ENCODE measurements at places on chromosomes 2 and 18.
A peak's percentile ranks its signal among the peaks of the same experiment; 100 is the strongest.

DNA sequence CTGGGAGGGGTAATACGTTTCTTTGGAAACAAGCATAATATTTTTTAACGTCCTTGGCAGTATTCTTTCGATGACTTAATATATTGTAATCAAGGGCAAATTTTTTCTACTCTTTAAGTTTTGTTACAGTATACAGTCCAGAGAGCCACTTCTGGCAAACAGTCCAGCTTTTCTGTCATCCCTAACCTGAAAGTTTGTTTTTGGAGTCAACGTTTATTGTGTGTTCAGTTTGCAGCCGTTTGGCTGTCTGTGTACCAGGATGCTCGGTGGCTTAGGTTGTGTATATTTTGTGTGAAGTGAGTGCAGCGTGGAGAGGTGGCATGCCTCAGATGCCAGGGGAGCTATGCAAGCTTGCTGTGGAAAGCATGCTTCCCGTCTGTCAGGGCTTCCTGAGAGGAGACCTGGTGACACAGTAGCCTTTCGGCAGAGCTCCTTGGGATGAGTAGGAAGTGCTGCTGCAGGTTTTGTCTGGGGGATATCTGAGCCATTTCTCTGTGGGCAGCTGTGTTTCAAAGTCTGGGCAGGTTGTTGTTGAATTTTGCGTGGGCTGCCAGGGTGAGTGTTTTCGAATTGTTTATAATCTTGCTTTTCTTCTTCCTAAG is 14.7 kb downstream of the MAP3K20 start:
- DNase-seq, result no peak

- no peak for DNase-seq
Measured at GRCh38 chr2:240958366-240959213, 39.8 kb upstream of the SNED1 start.

- no peak for DNase-seq
Measured at GRCh38 chr2:14543284-14543683, 89.2 kb upstream of the LRATD1 start.

DNA sequence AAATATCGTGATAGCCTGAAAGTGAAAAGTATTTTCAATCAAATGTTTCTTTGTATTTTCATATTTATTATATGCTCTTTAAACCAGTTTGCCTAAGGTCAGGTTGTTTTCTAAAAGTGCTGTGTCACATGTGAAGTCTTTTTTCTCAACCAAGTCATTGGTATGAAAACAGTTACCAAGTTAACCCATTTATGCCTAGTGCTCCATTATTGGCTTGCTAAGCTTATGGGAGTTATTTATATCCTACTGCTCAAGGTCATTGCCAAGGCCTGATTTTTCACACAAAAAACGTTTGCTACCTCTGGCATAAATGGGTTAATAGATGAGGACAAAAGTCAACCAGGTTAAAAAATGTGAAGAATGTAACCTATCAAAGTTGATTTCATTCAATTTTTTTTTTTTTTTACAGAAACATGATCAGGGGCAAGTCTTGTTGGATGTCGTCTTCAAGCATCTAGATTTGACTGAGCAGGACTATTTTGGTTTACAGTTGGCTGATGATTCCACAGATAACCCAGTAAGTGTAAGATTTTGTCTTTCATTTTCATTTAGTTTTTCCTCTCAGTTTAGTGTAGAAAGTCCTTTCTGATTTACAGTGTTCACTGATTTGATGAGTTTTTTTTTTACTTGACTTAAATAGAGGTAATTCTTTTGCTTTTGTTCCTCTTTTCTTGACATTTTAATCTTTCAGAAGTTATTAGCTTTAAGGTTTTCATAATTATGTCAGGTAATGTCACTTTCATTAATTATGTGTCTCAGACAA is 102.6 kb downstream of the PTPN4 start:
- no peak for DNase-seq

- DNase-seq, result peak; percentile 53
Measured at GRCh38 chr2:234488913-234489451, 7.9 kb downstream of the ARL4C start.

DNA sequence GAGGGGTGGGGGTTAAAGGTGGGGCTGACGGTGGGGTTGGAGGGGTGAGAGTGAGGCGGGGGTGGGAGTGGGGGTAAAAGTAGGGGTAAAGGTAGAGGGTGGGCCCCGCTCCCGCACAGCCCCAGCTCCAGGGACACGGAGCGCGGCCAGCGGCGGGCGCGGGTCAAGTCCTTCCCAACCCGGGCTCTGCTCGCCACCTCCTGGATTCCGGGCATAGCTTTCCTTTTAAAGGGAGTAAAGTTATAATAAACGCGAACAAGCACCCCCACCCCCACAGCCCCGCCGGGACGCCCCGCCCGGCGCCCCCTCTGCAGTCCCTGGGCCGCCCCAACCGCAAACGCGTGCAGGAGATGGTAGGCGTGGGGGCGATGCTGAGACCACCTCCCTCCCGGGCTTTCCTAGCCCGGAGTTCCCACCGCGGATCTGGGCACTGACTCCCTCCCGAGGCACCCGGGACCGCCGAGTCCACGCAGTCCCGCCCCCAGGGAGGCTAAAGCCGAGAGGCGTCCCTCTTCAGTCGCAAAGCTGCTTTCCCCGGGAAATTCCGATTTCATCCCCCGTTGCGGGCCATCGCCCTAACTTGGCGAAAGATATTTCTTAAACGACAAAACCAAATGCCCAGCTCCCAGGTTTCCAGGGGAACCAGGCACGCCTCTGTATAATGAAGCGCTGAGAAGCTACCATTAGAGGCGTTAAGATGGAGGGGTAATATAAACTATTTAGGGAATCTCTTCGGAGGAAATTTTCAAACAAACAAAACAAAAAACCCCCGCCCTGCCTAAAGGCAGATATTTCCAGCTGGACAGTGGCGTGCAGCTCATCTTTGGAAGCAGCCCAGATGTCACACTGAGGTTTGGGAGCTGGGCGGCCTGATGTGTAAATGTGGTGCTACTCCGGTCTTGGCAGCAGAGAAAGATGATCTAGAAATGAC is at the start of gene LIMS2:
TSS of gene LIMS2 (minus strand) at position 200 of the 931 bp plus-strand sequence. CDS start 506 bp downstream, outside the sequence.
- DNase-seq, result no peak

GRCh38 chr2:133223226-133223625 is 345.0 kb downstream of the NCKAP5 start:
- DNase-seq, result no peak

DNA sequence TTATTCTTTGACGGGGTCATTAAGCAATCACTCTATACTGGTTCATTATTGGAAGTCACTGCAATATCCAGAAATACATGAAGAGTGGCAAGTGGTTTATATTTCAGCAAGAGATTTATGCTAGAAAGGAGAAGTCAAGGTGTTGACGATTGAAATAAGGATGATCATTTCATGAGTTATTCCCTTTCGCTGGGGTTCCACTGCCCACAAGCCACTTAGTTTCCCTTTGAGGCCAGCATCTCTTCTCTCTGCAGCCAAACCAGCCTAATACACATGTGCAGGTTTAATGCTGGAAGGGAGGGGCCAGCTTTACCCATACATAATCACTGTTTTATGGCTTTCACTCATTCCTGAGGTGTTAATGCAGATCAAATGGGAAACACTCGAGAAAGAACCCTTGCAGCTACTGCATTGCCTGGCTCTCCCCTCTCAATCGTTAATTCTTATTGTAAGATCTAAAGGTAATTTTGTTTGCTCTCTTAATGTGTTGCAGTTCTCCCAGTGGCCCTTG is 108.4 kb downstream of the MEIS1 start:
- DNase-seq, result no peak

GRCh38 chr2:12073217-12073852 is 326.9 kb downstream of the LPIN1 start:
- no peak for DNase-seq

DNA sequence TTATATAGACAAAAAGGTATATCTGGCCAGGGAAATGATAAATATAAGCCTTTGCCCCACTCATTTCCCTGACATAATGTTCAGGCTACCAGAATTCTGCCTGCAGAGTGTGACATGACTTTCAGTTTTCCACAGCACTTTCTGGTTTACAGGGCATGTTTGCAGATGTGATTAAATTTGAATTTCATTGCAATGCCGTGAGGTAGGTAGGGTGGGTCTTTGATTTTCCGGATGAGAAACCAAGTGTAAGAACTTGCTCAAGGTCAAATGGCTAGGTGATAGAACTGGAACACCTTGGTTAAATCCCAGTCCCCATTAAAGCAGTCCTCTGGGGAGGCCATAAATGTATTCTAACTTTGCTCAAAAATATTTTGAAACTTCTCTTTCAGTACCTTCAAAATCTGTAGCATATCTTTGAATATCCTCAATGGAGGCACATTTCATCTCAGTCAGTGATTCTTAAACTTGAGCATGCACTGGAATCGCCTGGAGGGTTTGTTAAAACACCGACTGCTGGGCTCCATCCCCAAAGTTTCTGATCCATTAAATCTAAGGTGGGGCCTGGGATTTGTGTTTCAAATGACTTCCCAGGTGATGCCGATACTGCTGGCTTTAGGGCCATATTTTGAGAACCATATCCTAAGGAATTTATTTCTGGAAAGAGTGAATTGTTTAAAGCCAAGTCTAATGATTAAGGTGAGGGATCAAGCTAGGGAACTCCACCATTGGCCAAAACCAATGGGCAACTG is 35.0 kb downstream of the MRPL33 start:
- DNase-seq, result no peak

- no peak for DNase-seq
Measured at GRCh38 chr2:176892676-176893226, 319.8 kb upstream of the HNRNPA3 start.

- no peak for DNase-seq
Measured at GRCh38 chr2:158191076-158191895, 89.6 kb downstream of the UPP2 start.

- DNase-seq, result no peak
Measured at GRCh38 chr2:212677466-212677865, 138.9 kb upstream of the ERBB4 start.

DNA sequence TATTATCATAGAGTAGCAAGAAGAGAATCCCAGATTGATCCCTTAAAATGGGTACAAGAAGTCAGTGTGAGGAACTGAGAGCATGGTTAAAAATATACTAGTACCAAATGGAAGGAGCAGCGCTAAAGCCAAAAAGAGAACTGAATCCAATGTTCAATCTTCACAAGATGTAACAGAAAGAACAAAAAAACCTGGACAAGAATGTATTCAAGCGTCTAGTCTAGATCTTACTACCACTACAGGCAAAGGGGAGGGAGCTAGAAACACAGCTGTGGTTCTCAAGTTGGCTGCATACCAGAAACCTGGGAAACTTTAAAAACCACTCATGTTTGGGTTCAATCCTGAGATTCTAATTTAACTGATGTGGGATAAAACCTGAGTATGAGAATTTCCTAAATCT is 57.5 kb downstream of the PIAS2 start:
- no peak for DNase-seq

DNA sequence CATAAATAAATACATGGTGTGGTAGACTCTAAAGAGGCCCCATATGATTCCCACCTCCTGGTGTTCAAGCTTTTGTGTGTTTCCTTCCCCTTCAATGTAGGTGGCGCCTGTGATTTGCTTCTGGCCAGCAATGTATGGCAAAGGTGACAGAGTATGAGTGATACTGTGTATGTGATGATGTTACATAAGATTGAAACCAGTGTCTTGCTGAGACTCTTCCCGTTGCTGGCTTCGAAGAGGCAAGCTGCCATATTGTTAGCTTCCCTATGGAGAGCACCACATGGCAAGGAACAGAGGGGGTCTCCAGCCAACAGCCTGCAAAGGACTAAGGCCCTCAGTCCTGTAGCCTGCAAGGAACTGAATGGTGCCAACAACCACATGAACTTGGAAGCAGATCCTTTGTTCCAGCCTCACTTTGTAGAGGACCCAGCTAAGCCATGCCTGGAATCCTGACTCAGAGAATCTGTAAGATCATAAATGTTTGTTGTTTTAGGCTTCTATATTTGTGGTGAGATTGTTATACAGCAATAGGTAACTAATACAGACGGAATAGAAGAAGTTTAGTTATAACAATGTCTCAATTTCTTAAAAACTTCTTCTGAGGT is 1.7 kb upstream of the SMAD4 start:
- no peak for DNase-seq

- no peak for DNase-seq
Measured at GRCh38 chr2:222034058-222034457, 264.7 kb downstream of the PAX3 start.

DNA sequence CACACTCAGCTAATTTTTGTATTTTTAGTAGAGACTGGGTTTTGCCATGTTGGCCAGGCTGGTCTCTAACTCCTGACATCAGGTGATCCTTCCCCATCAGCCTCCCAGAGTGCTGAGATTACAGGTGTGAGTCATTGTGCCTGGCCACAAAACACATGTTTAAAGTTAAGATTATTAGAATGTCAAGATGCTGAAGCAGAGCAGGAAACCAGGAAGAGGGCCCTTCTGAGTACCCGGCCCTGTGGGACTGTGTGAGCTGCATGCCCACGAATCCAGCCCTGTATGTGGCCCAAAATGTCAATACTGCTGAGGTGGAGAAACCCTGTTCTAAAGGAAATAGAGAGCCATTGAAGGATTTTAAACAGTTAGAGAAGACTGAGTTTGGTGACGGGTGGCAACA is 31.0 kb upstream of the REV1 start:
- no peak for DNase-seq

DNA sequence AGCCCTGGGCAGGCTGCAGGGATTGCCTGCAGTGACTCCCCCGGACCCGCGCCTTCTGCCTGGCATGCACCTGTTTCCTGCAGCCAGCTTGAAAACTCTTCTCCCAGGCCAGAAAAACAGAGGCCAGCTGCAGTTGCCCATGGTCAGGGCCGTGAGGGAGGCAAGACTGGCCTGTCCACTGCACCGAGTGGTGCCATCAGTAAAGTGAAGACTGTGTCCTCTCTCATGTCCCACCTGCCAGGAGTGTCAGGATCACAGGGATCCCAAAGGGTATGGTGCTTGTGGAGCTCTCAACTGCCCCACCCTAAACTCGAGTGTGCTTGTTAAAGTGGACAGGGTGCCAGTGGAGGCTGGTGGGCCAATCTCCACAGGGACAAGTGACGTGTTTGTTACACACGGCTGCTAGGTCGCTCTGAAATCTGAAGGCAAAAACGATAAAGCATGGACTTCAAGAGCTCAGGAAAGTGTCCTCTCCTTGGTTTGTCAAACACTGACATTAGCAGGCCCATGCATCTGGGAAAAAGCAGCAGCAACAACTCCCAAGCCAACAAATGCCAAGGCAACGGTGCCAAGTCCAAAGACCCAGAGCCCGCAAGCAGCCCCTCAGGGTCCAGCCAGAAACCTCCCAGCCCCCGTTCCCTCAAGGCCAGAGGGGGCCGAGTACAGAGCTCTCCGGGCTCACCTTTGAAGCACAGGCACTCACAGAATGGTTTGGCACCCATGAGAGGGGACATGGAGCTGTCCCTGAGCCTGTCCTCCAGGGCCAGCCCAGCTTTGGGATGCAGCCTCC is 213.2 kb downstream of the HDAC4 start:
- no peak for DNase-seq

DNA sequence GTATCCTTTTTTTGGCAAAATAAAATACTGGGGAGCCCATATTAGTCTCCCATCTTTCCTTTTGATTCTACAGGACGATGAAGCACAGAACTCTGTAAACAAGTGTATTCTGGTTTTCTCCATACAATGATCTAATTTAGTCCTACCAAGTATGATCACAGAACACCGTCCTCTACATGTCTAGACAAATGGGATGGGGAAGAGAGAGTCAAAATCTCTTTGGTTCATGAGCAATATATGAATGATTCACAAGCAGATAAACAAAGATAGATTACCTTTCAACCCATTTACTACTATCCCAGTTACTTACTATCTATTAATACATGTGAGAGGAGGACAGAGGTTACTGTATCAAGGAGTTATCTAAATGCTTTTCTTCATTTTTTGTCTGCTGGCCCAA is 352.4 kb upstream of the ACVR2A start:
- DNase-seq, result no peak

All from activated T-helper 9 cell treated with anti-CD3 and anti-CD28 coated beads, Interleukin-2, amount 50 U/mL, for 16 hours (primary cell).